MM.1S (cell line): ENCODE measurements at places on chromosomes 5 and 9.

DNA sequence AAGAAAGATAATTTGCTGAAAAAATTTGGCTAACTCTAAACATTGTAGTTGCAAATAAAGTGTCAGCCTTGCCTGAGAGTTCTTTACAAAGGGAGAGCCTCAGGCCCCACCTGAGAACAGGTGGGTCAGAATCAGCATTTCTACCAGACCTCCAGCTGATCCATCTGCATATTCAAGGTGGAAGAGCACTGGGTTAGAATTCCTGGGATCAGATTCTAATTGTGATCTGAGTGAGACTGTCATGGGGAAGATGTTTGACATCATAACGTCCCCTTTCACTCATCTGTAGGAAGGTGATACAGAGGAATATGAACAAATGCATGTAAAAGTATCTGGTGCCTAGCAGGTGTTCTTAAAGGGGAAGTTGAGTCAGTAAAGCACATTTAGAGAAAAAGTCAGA, 54.6 kb downstream of the FBXL7 start:
- no peak for DNase-seq

DNA sequence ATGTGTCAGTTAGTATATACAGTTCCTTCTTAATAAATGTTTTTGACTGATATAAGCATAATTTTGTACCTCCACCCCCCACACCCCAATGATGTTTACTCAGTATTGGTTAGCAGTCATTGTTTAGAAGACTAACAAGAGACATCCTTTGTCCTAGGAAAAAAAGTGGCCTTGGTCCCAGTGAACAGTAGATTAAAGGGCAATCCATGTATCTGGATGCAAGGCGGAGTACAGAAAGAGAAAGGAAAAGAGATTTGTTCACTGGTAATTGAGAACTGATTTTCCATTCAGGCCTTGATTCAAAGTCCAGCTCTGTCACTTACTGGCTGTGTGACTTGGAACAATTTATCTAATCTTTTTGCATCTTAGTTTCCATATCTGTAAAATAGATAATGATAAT, 4.6 kb downstream of the RALGPS1 start:
- DNase-seq = no peak

DNA sequence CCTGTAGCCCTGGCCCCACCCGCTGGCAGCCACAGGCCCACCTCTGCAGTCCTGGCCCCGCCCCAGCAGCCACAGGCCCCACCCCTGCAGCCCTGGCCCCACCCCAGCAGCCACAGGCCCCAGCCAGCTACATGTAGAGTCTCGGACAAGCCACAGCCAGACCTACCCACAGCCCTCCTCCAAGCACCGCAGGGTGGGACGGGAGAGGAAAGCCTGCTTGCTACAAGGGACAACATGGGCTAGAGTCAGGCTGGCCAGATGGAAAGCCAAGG, 49.5 kb upstream of the SARDH start:
- DNase-seq = no peak

DNA sequence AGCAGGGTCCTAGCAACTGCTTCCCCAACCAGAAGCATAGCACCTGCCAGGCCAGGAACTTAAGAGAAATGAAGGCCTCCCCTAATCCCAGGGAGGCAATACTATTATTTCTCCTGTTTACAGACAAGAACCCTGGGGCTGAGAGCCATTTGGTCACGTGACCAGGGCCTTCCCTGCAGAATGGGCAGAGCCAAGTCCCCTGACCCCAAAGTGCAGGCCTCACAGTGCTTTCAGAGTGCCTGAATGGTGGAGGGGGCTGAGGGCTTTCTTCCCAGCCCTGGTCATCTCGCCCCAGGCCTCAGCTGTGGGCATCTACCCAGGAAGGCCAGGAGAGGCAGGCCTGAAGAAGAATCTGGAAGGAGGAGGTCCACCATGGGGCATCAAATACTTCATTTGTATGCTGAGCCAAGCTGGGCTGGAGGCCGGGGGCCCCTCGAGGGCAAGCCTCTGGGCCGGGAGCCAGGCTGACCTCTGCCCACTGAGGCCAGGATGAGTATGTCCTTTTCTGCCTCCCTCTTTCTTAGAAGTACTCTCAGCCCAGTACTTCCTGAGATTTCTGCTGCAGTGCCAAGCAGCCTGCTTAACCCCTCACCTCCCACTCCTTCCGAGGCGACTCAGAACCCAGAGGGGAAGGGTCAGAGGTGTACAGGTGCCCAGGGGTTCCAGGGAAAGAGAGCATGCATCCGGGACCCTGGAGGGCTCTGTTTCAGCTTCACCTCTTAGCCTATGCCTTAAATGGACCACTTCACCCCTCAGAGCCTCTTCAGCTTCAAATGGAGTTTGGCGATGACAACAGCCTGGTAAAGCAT, 18.9 kb upstream of the DUSP1 start:
- DNase-seq = no peak

GRCh38 chr5:177491429-177491945, 5.9 kb downstream of the PDLIM7 start:
- peak; percentile 78 for DNase-seq

- no peak for DNase-seq
These were observed 62.8 kb upstream of the C5orf58 start for GRCh38 chr5:170169996-170170395.

DNA sequence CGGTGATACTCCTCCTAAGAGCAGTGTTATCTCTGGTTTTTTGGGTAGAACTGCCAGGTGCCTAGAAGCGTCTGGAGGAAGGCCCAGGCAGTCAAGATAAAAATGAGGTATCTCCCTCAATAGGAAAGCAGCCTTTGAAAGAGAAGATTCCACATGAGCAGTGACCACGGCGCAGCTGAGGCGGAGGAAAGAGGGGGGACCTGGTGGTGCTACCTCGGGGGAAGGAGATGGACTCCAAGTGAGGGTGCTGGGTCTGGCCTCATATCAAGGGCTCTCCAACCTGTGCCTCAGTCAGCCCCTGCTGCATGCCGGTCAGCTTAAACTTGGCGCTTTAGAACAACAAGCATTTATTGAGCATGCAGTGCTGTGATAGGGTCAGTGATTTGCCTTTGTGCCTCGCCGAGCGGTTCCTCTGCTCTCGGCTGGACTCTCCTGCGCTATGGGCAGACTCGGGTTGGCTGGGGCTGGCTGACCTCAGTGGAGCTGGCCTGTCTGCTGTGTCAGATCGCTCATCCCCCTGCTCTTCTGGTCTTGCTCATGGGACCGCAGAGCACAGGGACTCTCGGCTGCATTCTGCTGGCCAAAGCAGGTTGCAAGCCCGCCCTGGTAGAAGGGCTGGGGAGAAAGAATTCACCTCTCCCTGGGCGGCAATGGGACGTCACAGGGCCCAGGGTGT, 121.1 kb upstream of the IRX4 start:
- DNase-seq = no peak

DNA sequence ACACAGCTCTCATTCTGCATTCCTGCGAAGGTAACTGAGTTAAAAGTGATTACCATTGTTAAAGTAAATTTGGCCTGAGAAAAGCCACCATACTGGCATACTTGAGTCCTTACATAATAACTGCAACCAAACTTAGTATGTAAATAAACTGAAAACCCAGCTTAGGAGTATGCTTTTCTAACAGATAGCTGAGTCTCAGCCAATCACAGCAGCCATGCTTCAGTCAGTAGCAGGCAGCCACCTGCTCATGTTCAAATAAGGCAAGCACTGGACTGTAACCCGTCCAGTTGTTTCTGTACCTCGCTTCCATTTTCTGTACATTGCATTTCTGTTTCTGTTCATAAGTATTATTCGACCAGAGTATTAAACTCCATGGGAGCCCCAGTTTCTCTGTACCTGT, 58.6 kb downstream of the GCNT4 start:
- no peak for DNase-seq

GRCh38 chr9:94899464-94900221, 173.1 kb downstream of the AOPEP start:
- no peak for DNase-seq

GRCh38 chr5:72818866-72819534, 2.5 kb downstream of the TNPO1 start:
- DNase-seq = peak; percentile 57

DNA sequence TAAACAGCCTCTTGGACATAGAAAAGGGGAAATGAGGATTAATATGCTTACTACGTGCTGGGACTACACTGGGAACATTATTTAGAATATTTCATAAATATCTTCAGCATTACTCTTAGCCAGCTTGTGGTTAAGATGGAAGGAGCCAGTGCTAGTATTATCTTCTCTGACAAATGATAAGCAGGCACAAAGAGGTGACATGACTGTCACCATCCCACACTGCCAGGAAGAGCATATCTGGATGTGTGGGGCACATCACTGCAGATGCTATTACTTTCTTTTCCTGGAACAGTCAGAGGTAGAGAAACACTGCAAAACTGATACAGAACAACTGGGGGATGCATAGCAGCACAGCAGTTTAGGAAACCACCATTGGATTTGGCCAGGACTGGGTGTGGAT, 281.0 kb upstream of the TNC start:
- no peak for DNase-seq

DNA sequence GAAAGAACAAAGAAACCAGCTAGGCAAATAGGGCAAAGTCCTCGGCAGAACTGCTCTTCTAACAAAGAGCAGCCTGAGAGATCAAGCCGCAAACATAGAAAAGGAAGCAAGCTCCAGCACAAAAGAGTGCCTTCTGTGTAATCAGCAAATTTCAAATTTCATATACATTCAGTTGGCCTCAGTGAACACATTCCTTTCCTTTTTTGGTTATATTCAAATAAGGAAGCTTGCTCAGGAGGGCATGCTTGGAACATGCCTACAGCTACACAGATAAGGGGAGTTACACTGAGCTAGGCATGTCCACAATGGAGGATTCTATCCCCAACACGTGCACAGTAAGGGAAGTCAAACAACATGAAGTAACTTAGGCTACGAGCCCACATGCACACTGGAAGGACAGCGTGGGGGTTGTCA, 23.4 kb downstream of the IL33 start:
- DNase-seq = no peak

- no peak for DNase-seq
These were observed 33.3 kb downstream of the MTRR start for GRCh38 chr5:7902201-7902600.

GRCh38 chr9:36764364-36765076, 191.8 kb downstream of the MELK start:
- DNase-seq = no peak

- no peak for DNase-seq
These were observed 128.0 kb upstream of the ABCA1 start for GRCh38 chr9:105055917-105056316.

DNA sequence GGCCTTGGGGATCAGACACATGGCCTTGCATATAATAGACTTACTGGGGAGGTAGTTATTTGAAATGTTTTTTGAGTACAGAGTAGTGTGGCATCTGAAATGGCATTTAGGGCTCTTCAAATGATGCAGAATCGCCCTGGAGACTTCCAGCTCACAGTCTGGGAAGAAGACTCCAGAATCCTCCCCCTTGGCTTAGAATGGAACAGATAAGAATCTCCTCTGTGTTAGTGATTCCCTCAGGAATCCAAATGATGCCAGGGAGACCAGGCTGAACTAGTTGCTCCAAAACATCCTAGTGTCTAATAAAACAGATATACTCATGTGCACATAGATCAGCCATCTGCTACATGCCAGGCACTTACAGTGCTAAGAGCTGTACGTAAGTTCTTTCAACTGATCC, 38.6 kb upstream of the SMC5 start:
- no peak for DNase-seq

DNA sequence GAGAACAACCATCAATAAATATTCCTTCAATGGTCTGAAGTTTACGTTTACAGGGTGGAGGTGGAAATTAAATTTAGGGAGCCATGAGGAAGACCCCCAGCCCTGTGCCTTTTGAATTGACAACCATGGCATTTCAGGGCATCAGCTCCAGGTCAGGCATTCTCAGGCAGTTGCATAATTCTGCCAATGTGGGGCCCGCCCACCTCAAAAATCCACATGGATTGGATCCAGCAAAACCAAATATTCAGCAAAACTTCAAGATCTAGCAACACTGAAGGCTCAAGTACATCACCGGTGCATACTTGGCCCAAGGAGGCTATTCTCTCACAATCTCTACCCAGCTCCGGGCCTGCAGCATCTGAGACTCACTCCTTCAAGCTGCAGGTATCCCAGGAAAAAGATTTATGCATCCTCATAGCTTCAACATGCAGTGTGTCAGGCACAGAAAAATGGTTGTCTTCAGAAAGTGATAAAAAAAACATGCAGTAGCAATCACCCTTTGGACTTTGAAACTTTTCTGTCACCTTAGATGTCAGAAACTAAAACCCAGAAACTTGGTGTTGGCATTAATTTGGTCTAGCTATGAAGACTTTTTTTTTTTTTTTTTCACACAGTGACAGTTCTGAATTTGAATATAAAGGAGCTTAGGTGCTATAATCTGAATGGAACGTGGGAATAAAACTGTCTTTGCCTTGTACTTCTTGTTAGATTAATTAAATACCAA, 21.4 kb upstream of the ANXA2R start:
- no peak for DNase-seq

- peak; percentile 32 for DNase-seq
These were observed 23.7 kb upstream of the PLPP1 start for GRCh38 chr5:55558484-55558883.

GRCh38 chr5:56512313-56512996, 279.3 kb upstream of the ANKRD55 start:
- DNase-seq = no peak

DNA sequence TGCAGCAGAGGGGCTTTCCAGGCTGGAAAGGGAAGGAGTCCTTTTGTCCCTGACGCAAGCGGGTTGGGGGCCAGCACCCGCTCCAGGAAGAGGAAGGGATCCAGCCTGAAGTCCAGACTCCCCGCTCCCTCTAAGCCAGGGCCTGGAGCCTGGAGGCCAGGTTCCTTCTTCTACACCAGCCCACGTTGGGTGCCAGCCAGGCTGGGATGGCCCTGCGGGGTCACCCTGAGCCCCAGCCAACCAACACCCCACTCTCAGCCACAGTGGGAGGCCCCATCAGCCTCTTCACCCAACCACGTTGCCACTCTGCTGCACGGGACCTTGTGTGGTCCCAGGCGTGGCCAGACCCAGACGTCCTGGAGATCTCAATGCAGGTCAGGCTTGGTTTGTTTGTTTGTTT, 970 bp upstream of the FUT7 start:
- DNase-seq = no peak

DNA sequence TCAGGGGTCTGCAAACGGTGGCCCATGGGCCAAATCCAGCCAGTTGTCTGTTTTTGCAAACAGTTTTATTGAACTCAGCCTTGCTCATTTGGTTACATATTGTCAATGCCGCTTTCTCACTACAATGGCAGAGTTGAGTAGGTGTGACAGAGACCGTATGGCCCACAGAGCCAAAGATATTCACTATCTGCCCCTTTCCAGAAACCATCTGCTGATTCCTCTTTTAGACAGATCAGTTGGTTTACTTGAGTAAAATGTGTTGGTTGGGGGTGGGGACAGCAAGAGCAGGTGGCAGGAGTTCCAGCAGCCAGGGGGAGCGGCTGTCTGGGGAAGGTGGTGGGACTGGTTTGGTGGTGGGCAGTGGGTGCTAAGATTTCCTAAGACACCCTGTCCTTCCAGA, 54.8 kb downstream of the COL27A1 start:
- DNase-seq = no peak

GRCh38 chr9:3856592-3856991, 330.8 kb upstream of the RFX3 start:
- DNase-seq = no peak

- DNase-seq = no peak
These were observed 93.1 kb downstream of the RALGPS1 start for GRCh38 chr9:127007638-127008037.

GRCh38 chr9:6942406-6942805, 184.6 kb downstream of the KDM4C start:
- DNase-seq = no peak
